ENCODE measurements at places on chromosomes 1 and 21. TPM values are rescaled to one million over a fixed set of nuclear protein-coding genes. Genes with fewer than 3 reads are reported as not detected.

DNA sequence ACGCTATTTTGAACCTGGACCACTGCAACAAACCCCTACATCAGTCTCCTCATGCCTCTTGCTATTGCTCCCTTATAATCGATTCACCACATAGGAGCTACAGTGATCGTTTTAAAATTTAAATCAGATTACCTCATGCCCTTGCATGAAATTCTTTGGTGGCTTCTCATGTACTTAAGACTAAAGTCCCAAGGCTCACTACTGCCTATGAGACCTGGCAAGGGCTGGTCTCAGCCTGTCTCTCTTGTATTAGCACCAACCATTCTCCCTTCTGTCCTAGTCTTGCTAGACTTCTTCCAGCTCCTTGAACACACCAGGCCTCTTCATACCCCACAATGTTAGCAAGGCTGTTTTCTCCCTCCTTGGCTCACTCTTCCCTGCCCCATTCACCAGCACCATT, 6.5 kb upstream of the GNPAT start:
- DNase-seq, result no peak

- DNase-seq, result no peak
These were observed 637 bp downstream of the PLXNA2 start for GRCh38 chr1:208243527-208243966.

GRCh38 chr1:156860113-156860627, 495 bp upstream of the NTRK1 start:
- peak; percentile 95 for DNase-seq

DNA sequence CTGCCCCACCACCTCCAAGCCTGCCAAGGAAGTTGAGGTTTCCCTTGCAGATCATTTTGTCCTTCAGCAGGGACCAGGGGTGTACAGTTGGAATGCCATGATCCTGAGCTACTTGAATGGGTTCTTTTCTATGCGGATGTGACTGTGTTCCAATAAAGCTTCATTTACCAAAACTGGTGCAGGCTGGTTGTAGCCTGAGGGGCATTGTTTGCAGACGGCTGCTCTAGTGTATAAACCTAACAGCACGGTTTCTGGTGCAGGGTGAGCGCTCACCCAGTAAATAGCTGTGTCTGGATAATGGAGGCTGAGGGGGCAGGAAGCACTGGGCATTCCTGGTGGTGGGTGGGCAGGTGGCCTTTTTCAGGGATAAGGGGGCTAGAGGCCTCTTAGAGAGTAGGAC, 72.7 kb upstream of the ACTL8 start:
- no peak for DNase-seq

Gene PTPN7
- total RNA-seq, result not detected

All from osteoblast (primary cell).